ENCODE measurements at places on chromosomes 11 and 22.

GRCh38 chr11:28009996-28010395 is 98.0 kb downstream of the KIF18A start:
- no peak for DNase-seq

GRCh38 chr22:42116848-42117424 is 13.7 kb downstream of the CYP2D6 start:
- DNase-seq, result no peak

DNA sequence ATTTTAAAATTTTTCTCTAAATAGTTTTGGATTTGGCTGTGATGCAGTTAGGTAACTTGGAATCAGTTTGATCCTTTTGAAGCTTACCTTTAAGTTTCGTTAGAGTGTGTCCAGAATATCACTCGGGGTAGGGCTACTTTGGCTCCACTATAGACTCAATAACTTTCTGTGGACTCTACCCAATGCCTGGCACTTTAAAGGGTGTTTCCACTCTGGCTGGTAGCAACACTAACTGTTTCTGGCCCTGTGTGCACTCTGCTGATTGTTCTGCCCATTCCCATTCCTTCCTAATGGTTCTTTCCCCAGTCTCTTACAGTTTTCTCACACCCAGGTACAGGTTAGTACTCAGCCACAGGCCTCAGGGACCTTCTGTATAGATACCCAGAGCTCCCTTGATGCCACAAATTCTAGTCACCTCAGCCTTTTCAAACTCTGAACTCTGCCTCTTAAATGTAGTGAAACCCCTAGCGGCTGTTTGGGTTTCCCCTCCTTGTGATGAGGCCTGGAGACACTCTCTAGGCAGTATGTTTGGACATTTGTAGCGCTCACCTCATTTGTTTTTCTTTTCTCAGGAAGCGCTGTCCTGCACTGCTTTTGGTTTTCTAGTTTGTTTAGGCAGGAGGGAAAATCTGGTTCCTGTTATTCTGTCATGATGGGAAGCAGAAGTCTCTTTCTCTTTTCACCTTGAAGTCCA is 16.8 kb downstream of the CUL5 start:
- DNase-seq, result no peak

DNA sequence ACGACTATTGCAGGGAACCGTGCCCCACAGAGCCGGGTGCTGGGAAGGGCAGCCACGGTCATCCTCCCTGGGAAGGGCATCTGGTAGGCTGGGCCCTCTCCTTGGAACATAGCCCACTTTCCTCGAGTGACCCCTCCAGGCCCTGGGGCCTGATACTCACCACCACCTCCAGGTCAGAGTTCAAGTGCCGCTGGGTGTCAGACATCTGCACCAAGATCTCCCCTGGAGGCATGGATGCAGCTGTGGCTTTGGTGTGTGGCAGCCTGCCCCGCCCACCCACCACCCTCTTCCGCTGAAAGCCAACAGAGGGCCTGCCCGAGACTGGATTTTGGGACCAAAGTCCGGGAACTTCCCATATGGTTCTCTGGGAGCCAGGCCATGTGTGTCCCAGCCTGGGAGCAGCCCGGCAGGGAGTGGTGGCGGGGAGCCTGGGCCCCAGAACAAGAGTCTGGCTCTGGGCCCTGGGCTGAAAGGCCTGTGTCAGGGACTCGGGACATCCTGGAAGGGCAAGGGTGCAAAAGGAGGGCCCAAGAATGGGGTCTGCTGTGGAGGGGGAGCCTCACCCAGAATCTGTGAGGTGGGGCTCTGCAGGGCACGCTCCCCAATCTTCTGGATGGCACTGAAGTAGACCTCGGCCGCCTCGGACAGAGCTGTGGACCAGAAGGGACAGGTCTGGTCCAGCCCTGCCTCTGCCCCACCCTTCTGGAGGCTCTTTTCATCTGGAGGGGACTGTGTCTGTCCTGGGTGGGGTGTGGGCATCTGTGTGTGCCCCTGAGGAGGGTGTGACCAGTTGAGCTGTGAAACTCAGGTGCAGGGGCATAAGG is 2.6 kb downstream of the BAIAP2L2 start:
- no peak for DNase-seq

- DNase-seq, result no peak
Measured at GRCh38 chr11:124837491-124837856, 27.8 kb upstream of the ROBO3 start.

DNA sequence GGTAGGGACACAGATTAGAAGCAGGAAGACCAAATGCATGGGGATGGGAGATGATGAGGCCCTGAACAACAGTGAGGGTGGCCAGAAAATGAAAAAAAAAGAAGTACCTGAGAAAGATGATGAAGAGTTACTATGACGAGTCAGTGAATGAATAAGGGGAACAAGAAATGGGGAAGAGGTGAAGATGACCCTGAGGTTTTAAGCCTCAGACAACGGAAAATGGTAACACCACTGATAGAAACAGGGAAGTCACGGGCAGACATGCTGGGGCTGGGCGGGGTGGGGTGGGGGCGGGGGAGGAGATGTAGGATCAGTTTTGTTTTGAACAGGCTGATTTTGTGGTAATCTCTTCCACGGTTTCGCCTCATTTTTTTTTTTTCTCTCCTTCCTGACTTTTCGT is 205.1 kb upstream of the CADM1 start:
- DNase-seq, result no peak

DNA sequence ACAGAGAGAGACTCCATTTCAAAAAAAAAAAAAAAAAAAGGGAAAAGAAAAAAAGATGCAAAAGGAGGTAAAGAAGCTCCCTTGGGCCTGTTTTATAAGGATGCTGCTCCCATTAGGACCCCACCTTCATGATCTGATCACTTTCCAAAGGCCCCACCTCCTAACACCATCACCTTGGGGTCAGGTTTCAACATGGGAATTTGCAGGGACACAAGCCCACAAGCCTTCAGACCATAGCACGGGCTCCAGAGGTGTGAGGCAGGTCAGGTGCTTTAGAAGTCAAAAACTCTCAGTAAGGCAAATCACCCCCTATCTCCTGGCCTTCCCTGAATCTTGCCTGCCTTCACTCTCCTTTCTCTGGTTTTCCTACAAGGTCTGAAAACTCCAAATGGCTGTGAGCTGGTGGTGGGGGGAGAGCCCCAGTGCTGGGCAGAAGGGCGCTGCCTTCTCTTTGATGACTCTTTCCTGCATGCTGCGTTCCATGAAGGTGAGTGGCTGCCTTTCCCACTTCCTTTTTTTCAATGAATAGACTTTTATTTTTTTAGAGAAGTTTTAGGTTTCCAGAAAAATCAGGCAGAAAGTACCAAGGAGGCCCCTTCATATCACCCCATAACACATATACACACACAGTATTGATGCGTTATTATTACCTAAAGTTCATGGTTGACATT is 13.2 kb downstream of the ASPHD2 start:
- no peak for DNase-seq

All from stimulated activated CD4-positive, alpha-beta T cell treated with anti-CD3 and anti-CD28 coated beads, Interleukin-4, amount 100 ng/mL, for 48 hours (primary cell).